ENCODE measurements at places on chromosomes 7 and 10.

DNA sequence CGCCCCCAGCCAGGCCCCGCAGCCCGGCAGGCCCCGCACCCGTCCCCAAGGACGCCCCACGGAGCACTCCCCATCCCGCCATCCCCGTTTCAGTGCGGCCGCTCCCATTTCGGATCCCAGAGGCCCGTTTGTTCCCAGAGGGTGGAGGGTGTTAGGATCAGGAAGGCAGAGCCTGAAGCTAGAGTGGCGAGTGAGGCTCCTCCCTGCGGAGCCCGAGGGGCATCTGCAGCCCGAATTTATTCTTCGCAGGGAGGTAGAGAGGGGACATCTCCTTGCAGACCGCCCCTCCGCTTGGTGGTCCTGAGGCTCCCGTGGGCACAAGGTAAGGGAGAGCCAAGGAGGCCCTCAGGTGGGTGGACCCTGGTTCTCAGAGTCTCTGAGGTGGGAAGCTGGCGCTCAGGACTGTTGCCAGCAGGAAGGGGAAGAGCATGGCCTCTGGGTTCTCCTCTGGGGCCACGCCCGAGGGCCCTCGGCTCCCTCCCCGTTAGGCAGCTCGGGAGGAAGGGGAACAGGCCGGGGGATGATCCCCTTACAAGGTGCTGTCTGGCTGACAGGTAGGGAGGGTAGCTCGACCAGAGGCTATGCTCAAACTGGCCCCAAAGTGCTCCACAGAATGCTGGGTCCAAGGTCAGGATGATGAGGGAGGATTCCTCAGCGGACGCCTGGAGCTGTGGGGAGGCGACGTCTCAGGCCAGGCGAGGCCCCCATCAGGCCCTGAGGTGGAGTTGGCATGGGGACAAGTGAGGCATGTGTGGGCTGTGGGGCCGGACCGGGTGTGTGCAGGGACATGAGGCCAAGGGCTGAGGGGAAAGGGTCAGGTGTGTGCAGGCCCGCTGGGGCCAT, 17.4 kb downstream of the POLL start:
- no peak for DNase-seq

GRCh38 chr7:144000020-144000419, at the start of gene OR6B1:
Gene OR6B1 (plus strand): TSS chr7:144000320. CDS start chr7:144003997, 3,677 bp downstream.
- DNase-seq, result no peak

DNA sequence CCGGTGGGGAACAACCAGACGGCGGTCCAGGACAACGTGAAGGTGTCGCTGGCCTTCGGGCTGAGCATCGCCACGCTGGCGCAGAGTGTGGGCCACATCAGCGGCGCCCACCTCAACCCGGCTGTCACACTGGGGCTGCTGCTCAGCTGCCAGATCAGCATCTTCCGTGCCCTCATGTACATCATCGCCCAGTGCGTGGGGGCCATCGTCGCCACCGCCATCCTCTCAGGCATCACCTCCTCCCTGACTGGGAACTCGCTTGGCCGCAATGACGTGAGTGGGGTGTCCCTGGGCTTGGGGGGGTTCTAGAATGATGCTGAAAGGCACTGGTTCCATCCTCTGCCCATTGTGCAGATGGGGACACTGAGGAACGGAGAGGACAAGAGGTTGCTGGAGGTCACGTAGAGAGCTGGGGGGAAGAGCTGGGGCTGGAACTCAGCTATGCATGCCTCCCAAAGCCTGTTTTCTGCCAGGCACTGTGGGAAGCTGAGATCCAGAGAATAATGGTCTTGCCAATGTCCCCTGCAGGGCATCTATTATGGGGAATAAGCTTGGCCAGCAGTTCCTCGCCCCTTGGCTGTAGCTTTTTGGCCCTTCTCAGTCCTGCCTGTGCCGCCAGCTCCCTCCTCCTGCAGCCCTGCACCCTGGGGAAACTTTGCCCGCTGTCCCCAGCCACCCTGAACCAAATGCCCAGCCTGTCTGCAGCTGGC, 523 bp downstream of the AQP1 start:
- DNase-seq, result no peak

GRCh38 chr7:23207021-23207420, 25.2 kb downstream of the NUP42 start:
- DNase-seq, result no peak

DNA sequence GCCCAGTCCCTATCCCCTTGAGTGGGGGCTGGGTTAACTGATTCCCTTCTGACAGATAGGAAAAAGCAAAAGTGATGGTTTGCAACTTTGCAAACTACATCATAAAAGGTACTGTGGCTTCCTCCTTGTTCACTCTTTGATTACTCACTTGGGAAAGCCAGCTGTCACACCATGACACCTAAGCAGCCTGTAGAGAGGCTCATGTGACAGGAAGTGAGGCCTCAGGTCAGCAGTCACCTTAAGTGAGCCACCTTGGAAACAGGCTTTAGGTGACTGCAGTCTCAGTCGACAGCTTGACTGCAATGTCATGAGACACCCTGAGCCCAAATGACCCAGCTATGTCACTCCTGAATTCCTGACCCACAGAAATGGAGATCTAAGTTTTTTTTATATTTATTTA, 4.3 kb upstream of the CHCHD2 start:
- no peak for DNase-seq

GRCh38 chr7:131471250-131472004, 85.0 kb downstream of the PODXL start:
- no peak for DNase-seq

DNA sequence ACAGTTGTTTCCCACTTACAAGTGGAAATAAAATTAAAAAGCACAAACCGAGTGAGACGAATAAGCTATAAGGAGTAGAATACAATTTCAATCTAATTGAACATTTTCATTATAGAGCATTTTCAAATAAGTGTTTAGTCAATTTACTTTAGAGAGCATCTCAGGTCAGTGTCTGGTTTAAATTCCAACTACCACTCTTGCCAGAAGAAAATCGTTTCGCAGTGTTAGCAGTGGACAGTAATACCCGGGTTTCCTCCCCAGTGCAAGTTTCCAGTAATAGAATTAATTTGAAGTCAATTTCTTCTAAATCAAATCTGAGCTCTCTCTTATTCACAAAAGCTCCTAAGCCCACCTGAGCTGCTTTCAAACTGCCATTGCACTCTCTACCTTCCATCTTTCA, 45.7 kb downstream of the CREB3L2 start:
- no peak for DNase-seq

DNA sequence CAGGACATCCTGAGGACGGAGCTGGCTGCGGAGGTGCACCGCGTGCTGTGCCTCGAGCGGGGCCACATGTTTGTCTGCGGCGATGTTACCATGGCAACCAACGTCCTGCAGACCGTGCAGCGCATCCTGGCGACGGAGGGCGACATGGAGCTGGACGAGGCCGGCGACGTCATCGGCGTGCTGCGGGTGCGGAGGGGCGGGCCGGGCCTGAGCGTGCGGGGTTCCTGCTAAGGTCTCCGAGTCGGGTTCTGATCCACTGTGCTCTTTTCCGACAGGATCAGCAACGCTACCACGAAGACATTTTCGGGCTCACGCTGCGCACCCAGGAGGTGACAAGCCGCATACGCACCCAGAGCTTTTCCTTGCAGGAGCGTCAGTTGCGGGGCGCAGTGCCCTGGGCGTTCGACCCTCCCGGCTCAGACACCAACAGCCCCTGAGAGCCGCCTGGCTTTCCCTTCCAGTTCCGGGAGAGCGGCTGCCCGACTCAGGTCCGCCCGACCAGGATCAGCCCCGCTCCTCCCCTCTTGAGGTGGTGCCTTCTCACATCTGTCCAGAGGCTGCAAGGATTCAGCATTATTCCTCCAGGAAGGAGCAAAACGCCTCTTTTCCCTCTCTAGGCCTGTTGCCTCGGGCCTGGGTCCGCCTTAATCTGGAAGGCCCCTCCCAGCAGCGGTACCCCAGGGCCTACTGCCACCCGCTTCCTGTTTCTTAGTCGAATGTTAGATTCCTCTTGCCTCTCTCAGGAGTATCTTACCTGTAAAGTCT, 10.4 kb downstream of the ATG9B start:
- DNase-seq, result no peak

DNA sequence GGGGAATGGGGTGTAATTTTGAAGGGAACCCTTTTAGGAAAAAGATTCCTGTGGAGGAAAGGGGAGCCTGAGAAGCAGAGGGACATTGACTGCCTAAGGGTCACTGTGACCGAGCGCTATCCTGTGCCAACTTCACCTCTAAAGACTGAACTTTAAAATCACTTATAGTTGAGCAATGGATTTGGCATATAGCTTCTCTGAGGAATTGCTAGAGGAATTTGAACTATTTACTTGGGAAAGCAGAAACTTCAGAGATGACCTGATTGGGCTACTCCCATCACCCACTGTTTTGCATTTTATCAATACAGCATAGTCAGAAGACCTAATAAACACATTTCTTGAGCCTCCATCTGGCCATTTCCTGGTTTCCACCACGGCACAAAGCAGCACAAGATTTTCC, 23.7 kb upstream of the WNT16 start:
- DNase-seq, result no peak

DNA sequence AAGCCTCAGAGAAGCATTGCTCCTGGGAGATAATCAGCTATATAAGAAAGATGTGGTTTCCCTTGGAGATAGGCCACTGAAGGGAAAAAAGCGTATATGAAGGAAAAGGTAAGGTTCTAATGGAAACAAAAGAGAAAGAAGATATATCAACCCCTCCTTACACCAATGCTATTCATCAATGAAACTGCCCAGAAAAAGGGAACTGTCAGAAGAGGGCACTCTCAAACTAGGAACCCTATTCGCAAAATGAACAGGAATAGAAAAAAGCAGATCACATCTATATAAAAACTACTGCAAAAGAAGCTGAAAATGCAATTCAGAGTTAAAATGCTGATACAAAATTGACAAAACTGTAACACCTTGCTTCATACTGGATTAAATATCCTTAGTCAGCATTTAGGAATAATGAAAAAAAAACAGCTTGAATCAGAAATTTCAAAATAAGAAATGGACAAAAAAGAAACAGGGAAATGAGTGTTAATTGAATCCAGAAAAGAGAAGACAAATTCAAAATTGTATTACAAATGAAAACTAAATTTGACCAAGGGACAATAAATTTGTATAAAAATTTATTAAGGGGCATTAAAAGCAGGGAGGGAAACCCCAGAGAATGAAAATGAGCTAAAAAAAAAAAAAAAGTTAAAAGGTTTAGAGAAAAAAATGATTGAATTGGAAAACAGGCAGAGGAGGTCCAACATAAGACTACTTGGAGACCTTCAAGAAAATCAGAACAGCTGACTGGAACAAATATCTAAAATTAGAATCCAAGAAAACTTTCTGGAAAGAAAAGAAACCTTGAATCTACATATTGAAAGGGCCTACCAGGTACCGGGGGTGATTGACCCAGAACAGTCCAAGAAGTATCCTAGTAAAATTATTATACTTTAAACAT, 17.9 kb downstream of the NHLRC2 start:
- no peak for DNase-seq

DNA sequence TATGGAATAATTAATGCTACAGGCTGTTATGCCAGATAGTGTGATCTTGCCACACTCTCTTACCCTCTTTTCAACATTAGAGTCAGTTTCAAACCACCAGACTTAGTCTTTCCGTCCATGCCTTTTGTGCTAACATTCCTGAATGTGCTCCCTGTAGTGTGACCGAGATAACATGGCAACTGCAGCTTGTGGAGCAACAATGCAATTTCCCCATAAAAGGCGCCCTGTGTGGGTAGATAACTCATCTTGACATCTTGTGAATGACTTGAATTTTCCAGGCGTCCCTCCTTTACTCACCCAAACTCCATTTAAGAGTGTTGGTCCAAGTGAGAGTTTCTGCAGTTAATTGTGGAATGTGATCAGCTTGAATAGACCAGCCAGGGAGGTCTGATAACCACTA, 99.6 kb downstream of the DNAH11 start:
- no peak for DNase-seq

DNA sequence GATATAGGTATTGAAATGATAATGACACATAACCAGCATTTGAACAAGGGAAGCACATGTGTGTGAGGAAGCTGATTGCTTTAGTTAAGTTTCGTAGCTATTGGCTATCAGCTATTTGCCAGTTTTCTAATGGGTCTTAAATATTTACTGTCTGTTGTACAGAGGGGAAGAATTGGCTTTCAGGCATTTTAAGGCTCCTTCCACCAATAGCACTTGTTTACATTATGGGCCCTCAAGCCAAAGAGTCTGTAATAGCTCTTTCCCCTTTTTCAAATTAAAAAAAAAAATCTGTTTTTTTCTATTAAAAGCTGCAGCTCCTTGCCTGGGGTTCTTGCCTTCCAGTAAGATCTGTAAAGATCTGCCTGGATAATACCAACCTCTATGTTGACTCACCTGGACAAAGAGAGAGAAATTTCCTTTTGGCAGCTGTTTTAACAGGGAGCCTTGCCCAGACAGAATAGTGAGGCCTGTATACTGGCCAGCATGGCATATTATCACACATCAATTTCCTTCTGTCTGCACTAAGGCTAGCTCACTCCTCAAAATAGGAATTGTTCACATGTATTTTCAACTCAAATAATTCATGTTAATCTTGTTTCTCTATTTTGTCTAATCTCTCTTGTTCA, 104.7 kb upstream of the LRGUK start:
- DNase-seq, result no peak

- DNase-seq, result no peak
Measured at GRCh38 chr10:77180104-77180503, 457.5 kb downstream of the KCNMA1 start.

DNA sequence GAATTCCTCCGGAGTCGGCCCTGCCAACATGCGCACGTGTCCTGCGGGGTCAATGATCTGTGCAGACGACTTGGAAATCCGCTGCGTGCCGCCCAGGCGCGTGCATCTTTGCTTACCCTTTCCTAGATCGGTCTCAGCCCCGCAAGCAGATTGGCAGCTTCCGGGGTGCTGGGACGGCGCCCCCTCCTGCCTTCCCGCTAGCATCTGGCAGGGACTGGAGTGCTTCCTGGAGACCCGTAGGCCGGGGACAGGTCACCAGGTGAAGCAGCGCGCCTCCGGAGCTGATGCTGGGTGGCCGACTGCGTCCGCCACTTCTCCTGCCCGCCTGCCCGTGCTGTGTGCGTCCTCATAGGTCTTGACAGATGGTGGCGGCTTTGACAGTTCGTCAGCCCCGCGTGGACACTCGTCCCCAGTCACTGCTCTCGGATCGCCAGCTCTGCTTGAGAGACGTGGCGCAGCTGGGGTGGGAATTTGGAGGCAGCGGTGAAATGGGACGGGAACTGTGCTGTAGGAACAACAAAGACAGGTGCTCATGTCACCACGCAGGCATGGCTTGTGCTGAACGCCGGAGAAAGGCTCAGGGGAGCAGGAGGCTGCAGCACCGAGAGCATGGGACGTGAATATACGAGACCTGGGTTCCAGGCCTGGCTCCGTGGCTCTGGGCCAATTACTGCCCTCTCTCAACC, 21.9 kb upstream of the KCNK18 start:
- DNase-seq, result no peak

Data from kidney capillary endothelial cell (primary cell).